CD8-positive, alpha-beta memory T cell (primary cell): ENCODE measurements at places on chromosomes 2 and 18.

GRCh38 chr2:112712903-112713584 is 7.8 kb upstream of the NT5DC4 start:
- DNase-seq, result no peak

GRCh38 chr2:120716641-120717585 is 18.8 kb upstream of the GLI2 start:
- DNase-seq, result no peak

DNA sequence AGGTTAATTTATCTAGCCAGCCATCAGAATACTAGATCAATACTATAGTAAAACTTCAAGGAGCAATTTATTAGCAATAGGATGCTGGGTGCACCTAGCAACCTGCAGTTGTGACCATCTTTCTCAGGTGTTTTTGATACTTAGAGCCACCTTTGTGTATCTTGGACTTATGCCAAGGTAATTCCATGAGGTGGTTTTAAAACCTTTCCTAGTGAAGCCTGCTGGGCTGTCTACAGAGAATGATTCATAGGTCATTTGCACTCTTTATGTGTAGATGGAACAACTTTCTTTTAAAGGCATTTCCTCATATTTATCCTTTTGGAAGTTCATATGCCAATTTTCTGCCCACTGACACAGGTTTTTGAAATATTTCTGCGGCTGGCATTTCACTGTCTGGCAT is 1030.1 kb upstream of the POU3F3 start:
- no peak for DNase-seq

GRCh38 chr2:28810384-28811285 is at the start of gene SPDYA:
Gene SPDYA (plus strand): TSS chr2:28810834. CDS start chr2:28816015, 5,181 bp downstream.
- peak; percentile 78 for DNase-seq

GRCh38 chr2:11870064-11870463 is 123.6 kb downstream of the LPIN1 start:
- DNase-seq, result no peak
